B cell (primary cell): ENCODE measurements at places on chromosomes 2 and 18. TPM values are rescaled to one million over a fixed set of nuclear protein-coding genes. Genes with fewer than 3 reads are reported as not detected.

GRCh38 chr2:64610316-64610855 lies 43.3 kb downstream of the SERTAD2 start:
- DNase-seq, result no peak

The LYG2 gene
- polyA plus RNA-seq, result not detected in 2 replicates

- DNase-seq, result no peak
Observed at GRCh38 chr2:204205082-204205481, 268.5 kb downstream of the ICOS start.

- DNase-seq, result no peak
Observed at GRCh38 chr2:20064421-20064820, 13.0 kb upstream of the LAPTM4A start.

DNA sequence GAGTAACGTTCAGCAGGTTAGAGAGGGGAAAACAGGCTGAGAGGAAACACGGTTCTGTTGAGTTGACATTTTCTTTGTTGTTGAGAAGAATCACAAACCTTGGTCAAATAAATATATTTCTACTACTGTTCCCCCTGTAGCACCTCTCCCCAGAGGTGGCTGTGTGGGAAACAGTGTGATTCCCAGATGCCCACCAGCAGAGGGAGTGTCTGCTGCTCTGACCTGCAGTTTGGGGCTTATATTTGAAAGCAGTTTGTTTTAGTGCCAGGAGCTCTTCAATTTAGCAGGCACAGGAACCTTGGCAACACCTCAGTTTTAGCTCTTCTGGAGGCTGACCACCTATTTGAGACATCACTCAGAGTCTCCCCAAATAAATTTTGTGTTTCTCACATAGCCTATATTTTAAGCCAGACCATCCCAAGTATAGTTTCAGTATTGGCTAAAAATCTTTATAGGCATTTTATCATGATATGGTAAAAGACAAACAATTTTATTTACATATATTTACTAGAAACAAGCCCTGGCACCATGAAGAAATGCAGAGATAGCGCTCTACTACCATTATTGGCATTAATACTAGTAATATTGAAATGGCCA lies 75.7 kb downstream of the PIK3C3 start:
- no peak for DNase-seq

DNA sequence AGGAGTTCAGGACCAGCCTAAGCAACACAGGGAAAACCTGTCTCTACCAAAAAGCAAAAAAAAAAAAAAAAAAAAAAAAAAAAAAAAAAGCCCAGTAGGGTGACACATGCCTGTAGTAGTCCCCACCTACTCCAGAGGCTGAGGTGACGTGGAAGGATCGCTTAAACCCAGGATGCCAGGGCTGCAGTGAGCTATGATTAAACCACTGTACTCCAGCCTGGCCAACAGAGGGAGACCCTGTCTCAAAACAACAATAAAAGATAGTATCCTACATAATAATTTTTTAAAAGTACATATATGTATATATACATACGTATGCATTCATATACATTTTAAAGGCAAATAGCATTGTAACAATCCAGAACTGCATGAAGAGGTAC lies 51.7 kb downstream of the SOS1 start:
- DNase-seq, result no peak

GRCh38 chr2:68544811-68545210 lies 77.4 kb downstream of the APLF start:
- no peak for DNase-seq

DNA sequence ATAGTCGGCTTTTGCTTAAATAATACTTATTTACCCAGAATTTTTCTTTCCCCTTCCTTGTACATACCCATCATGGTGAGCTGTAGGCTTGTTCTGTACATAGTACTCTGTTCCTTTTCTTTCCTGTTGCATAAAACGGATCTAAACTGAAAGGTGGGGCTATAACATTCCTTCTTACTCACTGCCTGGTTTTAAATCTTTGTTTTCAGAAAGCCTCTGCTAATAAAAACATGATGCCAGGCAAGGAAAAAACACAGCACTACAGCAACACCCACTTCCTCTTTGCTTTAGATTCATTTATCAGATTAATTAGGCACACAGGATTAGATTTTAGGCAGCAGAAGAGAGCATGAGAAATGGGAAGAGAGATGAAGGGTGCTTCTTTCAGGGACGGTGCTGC lies 19.6 kb upstream of the STON1 start:
- DNase-seq, result no peak

DNA sequence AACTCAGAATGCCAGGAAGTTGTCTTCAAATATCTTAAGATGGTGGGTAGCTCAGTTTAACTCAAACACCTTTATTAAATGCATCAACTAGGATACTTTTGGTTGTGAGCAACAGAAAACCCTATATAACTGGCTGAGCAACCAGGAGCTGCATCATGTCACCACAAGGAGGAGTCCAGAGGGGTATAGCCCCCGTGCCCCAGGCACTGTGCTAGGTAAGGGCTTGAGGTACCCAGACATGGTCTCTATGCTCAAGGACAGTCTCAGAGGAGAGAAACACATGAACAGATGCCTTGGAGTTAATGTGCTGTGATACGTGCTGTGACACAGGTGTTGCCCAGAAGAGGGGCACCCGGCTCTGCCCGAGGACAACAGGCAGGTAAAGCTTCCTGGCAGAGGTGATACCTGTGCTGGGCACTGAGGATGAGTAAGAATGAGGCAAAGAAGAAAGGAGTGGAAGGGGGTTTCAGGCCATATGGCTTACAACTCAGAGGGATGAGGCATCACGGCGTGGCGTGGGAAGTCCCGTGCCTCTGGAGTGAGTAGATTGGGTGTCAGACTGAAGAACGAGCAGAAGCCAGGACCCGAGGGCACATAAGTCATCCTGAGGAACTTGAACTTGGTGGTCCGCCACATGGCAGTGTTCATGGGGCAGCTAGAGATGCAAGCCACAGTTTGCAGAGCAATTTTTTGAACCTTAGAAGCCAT lies 32.0 kb upstream of the CAB39 start:
- no peak for DNase-seq

DNA sequence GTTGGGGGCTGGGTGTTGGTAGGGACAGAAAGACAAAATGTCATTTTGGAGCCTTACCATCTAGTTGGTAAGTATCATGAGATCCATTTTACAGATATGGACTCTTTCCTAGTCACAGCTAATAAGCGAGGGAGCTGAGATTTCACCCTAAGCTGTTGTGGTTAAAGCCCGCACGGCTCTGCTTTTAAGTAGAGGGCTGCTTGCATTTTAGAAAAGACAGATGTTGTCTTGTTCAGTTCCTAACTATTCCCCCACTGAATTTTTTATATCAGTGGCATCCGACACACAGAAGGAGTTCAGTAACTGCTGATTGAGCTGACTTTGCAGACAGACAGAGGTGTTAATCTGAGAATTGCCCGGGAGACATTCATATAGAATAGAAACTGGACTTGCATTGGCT lies 3.7 kb downstream of the QPCT start:
- DNase-seq, result no peak

The LIMS4 gene
- polyA plus RNA-seq, result 0.07 TPM in 1 of 2 replicates, not detected in the other

DNA sequence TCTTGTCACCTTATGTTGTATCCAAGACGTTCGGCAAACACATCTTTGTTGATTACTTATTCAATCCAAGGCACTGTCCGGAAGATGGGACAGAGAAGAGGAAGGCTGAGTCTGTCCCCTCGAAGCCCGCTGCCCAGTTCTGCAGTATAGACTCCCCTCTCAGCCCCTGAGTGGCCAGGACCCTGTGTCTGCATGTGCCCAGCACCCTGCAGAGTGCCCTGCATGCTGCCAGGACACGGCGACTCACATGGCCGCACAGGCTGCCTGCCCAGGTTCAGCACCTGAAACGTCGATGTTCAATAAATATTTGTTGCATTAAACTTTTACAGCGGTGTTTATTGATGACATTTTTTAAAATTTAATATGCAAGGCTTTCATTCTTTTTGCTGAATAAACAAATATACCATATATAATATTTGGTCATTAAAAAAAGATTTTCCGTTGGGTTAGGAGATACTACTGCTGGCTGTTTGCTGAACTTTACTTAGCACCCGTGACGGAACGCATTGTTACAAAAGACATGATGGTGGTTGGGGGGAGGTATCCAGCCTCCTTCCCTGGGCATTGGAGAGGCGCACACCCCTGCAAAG lies 146.5 kb downstream of the PTGR3 start:
- DNase-seq, result no peak

DNA sequence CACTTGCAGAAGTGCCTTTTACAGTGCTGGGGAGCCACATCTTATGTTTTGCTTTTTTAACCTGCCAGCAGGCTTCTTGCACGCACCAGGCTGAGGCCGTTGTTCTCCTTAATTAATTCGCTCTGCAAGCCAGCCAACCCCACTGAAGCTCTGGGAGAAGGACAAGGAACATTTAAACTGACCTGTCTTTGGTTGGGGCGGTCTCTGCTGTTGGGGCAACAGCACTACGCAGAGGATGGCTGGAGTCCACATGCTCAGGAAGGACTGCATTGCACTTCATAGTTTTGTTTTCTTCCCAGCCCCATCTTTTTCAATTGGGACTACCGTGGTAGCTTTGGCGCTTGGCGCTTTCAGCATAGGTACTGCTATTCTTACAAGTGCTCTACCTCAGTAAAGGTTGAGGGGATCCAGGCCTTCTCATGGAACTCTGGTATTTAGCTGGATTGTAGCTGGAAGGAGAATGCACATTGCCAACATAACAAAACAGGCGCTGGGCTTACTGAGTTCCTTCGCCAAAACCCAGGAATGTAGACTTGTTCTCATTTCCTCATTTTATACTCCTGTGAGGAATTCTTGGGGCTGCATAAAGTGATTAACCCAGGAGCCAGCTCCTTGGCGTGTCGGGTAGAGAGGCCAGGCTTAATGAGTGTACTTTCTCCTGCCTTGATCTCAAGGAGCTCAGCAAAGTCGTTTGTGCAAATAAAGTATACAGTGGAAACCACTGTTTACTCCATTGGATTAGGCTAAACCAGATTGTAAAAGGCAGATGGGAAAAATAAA lies 146.2 kb downstream of the PRKCE start:
- no peak for DNase-seq

DNA sequence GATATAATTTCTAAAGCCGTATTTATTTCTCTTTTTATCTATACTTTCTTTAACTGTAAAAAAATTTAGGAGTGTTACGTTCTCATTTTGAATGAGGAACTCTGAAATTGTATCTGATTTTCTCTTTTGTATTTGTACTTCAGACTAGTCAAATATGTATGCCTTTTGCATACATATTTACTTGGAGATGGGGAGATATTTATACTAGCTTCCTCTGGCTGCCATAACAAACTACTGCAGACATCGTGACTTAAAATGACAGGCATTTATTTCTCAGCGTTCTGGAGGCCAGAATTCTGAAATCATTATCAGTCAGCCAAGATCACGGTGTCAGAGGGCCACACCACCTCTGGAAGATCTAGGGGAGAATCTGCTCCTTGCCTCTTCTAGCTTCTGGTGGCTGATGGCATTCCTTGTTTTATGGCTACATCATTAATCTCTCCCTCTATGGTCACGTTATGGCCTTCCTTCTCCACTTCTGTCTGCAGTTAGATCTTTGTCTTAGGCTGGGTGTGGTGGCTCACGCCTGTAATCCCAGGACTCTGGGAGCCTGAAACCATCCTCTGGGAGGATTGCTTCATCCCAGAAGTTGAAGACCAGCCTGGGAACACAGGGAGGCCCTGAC lies 8.2 kb downstream of the LCLAT1 start:
- DNase-seq, result no peak

- no peak for DNase-seq
Observed at GRCh38 chr2:241701149-241701398, 765 bp upstream of the ING5 start.

DNA sequence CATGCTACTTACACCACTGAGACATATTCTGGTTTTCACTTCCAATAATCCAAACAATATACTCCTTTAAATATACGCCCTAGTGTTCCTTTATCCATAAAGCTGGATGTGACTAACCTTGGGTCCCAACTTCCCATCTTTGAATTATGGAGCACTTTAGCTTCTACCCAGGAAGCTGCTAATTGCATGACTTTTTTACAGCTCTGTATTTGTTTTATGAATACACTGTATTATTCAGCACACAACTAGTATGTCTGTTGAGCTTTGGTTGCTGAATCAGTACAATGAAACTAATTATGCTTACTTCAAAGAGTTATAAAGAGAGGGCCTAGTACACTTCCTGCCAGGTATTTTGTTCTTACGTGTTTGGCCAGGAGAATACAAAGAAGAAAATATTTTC lies 118.5 kb downstream of the BAZ2B start:
- no peak for DNase-seq

DNA sequence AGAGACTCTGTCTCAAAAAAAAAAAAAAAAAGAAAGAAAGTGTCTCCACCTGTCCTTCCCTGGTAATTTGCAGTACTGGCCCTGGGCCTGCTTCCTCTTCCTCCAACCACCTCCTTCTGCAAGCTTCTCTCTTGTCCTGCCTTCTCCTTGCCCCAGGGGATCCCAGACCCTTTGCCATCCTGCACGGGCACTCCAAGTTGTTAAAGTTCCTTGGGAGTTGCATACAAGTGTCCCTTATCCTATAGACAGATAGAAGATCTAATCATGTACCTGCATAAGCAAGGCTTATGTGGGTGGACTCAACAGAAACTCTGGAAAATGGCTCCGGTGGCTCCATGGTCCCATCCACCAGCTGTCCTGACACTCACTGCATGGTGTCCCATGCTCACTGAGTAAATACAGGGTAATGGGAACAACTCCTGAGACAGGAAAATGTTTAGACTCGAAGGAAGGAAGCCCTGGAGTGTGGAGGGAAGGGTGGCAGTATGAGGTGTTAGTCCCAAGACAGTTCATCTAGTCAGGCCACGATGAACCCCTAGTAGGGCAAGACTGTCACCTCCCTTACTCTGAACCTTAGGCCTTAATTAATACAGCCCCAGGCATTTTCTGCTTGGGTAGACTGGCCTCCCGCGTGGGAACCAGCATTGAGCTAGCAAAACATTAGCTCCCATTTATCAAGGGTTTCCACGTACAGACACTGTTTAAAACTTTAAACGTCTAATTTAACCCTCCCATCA lies 17.1 kb downstream of the ODC1 start:
- no peak for DNase-seq

DNA sequence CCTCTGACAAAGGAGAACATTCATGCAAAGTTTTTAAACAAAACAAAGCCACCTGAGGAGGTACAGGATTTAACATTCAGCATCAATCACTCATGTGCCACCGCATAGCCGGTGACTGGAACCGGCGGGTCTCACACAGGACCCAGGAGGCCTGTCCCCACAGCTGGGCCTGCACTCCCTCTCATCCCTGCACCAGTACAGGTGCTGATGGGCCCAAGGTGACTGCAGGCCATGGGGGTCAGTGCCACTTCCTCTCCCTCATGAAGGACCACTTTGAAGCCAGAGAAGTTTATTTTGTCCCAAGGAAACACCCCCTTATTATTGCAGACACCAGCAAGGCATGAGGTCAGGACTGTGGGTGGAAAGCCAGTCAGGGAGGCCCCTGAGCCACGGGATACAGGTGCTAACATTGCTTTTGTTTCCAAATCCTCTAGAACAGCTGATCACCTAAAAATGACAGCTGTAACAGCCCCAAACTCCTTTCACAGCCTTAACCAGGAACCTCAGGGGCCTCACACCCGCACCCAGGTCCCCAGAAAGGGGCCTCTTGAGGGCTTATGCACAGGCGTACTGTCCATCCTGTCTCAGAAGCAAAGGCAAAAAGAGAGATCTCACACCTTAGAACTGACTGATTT lies 14.0 kb downstream of the PARD6G start:
- no peak for DNase-seq
